Smooth muscle cell of the brain vasculature (primary cell): ENCODE measurements at places on chromosomes 13 and 19.

- DNase-seq, result no peak
Measured at GRCh38 chr19:46654621-46655152, 6.3 kb downstream of the DACT3 start.

- peak; percentile 29 for DNase-seq
Measured at GRCh38 chr13:39317291-39317690, 279.0 kb downstream of the NHLRC3 start.

DNA sequence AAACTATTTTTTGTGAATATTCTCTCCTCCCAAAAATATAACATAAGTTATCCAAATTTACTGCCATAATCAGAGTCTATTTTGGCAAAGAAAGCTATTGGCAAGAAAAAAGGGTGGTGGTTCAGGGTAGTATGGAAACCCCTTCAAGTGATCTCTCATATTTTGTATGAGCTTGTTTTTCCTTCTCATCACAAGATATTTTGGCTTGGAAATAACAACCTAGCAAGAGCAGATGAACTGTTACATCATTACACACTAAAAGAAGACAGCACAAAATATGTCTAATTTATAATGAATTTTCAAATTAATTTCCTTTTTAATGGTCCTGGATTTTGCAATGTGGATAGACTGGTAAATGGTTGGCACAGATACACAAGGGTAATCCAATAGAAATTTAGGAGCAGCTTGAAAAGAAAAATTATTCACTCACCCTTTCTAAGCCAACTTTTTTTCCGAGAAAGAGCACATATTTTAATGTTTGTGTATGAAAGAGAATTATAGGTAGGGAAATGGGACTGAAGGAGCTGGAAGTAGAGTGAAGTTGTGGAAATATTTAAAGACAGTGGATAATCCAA, 225.1 kb downstream of the EFNB2 start:
- DNase-seq, result no peak

- no peak for DNase-seq
Measured at GRCh38 chr13:95861296-95861695, 184.4 kb downstream of the DNAJC3 start.

DNA sequence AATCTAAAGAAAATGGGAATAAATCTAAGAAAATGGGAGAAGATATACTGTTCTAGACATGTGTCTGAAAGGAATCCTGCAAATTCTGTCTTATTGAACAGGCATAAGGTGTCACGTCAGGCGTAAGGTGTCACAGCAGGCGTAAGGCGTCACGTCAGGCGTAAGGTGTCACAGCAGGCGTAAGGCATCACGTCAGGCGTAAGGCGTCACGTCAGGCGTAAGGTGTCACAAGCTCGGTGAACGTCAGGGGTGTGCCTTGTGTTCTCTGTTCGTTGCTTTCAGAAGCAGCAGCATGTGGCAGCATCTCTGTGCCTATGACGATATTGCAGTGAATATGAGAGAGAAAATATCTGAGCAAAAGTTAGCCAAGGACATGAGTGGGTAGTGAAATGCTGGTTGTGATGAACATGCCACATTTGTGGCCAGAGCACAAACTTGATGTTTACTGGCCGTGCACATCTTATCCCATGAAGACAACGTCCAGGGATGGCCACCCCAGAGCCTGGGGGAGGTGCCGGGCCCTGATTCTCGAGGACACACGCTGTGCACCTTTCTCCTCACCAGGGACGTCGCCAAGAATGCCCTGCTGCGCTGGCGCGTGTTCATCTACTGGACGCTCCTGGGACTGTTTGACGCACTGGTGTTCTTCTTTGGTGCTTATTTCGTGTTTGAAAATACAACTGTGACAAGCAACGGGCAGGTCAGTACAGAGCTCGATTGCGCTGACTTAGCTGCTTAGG, 107.0 kb upstream of the MCF2L start:
- no peak for DNase-seq

DNA sequence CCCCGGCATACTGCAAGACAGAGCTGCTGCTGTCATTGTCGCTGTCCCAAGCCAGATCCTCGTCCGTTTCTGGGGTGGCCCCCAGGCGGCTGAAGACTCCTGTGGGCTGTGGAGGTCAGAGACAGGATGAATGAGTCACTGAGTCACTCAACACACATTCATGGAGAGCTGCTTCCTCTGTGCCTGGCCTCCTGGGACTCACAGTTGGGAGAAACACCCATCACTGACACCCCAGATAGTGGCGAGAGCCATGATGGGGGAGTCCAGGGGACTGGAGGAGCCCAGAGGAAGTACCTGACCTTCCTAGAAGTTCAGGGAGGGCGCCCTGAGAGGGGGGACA, 26.0 kb downstream of the C19orf47 start:
- DNase-seq, result no peak

DNA sequence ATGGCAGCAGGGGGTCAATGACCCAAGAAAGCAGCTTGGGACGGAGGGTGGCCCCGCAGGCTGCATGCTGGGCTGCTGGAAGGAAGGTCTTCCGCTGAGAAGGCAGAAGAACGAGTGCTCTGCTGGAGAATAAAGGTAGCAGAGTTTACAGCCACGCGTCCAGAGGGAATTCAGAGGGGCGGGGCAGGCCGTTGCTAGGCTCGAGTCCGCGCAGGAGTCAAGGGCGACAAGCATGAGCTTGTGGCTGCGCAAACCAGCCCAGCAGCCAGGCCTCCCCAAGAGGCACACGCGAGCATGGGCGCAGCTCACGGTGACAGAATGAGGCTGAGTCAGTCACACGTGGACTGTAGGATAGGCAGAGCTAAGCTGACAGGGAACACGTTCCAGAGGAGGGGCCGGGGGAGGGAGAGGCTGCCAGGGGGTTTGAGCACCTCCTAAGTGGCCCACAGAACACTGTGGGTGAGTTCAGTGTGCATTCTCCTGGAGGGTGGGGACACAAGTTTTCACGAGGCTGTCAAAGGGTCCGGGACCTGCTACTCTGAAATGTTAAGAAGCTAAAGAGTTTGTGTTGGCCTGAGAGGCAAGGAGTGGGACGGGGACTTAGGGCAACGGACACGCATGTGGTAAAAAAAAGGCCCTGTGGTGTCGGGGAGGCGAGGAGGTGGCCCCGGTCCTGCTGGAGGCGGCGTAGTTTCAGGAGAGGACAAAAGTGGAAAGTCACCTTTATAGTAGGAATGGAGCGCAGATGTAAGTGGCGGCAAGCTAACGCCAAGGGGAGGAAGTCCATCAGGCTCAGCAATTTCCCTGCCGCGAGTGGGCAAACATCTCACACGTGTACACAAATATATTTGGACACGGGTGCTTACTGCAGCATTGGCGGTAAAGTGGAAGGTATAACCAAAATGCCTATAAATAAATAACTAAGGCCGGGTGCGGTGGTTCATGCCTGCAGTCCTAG, 17.7 kb downstream of the RFX2 start:
- no peak for DNase-seq

GRCh38 chr13:93794197-93794885, 567.7 kb downstream of the GPC6 start:
- DNase-seq, result no peak

GRCh38 chr13:100600915-100601314, 12.3 kb upstream of the GGACT start:
- DNase-seq, result no peak

DNA sequence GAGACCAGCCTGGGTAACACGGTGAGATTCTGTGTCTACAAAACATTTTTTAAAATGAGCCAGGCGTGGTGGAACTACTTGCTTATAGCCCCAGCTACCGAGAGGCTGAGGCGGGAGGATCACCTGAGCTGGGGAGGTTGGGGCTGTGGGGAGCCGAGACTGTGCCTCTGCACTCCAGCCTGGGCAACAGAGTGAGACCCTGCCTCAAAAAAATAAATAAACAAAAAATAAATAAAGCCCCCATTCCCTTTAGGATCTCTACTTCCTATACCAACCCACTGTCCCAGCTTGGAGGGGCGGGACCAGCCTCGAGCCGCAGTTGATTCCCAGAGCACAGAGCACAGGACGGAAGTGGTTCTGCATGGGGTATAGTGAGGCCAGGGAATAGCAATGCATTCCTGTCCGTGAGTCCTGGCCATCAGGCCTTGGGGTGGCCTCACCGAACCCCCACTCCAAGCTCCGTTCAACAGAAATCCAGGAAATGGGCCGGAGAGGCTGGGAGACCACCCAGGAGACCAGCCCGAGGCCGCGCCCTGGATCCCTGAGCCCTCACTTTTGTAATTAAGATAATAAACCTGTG, 4.9 kb upstream of the PTBP1 start:
- no peak for DNase-seq

DNA sequence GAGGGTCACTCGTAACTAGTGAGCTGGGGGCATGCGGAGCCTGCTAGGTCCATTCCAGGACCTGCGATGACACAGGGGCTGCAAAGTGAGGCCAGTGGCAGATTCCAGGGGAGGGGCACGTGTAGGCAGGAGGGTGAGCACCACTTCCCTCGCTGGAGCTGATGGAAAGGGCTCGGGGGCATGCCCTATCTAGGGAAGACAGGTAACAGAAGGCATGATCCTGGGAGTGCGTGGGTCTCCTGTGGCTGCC, 51.2 kb downstream of the KLF2 start:
- DNase-seq, result no peak

DNA sequence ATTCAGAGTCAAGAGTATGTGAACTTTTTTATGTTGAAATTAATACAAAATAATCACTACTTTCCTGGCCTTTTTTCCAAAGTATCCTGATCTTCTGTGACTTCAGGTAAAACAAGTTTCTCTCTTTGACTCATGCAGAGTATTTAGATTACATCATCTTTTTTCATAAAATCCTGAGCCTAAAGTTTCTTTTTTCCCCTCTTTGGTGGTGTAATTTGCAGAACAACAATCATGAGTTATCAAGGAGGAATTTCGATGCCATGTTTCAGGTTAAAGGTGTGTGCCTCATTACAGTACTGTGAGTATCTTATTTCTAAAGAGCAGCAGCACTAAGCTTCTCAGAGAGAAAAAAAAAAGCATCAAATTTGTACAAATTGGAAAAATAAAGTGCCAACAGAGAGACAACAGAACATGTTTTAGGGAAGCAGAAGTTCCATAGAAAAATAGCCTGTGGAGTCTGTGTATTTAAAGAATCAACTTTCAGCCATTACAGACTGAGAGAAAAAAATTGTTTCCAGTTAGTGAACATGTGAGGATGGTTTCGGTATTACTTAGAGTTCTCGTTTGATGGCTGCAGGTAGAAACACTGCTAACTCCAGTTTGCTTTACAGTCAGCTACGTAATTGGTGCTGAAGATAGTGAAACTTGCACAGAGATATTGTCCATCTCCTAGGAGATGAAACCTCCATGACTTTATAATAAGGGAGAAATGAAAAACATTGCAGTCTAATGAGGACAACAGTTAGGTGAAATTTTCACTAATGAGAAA, 78.1 kb upstream of the PCDH9 start:
- DNase-seq, result no peak

DNA sequence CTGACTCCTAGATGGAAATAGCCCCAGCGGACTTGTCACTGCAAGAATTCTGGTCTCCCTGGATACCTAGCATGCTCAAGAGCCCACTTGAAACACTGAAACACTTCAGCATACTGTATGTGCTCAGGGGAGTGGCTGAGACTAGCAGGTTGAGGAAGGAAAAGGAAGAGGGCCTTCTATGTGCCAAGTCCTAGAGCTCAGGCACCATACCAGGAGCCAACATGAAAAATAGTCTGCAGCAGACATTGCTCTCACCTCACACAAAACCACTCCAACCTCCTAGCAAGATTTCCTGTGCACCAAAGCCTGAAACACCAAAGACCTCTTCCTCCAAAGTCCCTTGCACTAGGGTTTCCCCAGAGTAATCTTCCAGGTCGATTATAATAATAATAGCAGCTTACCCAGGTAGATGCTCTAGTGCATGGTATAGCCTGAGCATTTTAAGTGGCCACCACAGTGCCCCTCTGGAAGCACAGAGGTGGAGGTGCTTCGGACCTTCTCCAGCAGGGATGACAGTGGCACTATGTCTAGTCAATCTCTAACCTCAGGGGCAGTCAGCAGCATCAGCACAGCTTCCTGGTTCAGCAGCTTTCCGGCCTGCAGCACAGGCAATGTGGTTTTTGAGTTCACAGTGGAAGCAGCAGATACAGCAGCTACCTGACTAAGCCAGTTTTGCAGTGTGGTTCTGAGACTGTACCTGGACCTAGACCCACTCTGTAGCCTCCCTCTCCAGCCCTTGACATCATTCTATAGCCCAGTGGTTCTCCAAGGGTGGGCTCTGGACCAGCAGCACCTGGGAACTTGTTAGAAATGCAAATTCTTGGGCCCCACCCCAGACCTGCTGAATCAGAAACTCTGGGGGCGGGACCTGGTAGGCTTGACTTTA, 45.6 kb upstream of the UBE2L5 start:
- no peak for DNase-seq

DNA sequence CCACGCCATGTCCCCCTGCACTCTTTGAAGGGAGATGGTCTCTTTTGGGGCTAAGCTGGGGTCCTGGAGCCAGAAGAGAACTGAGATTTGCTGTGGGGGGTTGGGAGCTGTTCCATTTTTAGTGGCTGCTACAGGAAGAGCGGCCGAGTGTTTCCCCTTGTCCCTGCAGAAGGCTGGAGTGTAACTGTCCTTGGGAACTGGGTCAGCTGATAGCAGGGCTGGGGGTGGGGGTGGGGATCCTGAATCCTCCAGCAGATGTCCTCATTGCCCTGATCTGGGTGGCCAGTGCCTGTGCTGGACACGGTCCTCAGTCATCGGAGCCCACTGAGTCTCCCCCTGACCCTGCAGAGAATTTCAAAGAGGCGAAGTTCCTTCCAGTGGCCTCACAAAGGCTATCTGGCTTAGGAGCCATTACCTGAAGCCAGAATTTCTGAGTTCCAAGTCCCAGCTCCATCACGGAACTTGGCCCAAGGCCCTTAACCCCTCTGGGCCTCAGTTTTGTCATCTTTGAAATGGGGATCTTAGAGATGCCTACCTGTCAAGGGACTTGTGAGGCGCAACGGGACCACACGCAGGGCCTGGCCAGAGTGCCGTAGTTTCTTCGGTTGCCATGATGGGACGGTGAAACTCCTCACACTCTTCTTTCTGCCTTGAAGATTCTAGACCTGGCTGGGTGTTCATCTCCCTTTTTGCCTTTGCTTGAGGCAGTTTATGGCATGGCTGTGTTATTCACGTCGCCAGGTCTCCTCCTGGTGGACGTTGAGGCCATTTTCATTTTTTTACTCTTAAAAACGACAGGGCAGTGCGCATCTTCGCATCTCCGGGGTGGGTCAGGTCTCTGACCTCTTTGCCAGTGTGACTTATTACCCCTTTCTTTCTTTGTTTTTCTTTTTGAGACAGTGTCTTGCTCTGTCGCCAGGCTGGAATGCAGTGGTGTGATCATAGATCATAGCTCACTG, 51.9 kb downstream of the DNM2 start:
- DNase-seq, result no peak

- no peak for DNase-seq
Measured at GRCh38 chr13:109547942-109548341, 238.4 kb downstream of the IRS2 start.

GRCh38 chr19:49512970-49513745, 697 bp downstream of the FCGRT start:
- no peak for DNase-seq

- DNase-seq, result no peak
Measured at GRCh38 chr13:73987618-73988017, 146.6 kb downstream of the KLF12 start.

- peak; percentile 18 for DNase-seq
Measured at GRCh38 chr19:19145684-19146608, 7.7 kb upstream of the TMEM161A start.
